Pancreas (tissue), 10 donors: ENCODE measurements at places on chromosomes 5 and 9. TPM values are rescaled to one million over a fixed set of nuclear protein-coding genes. Genes with fewer than 3 reads are reported as not detected.
A peak's percentile ranks its signal among the peaks of the same experiment; 100 is the strongest.

TJP2 gene
- 29.8 TPM for polyA plus RNA-seq

CDC20B gene
- polyA plus RNA-seq = not detected

DNA sequence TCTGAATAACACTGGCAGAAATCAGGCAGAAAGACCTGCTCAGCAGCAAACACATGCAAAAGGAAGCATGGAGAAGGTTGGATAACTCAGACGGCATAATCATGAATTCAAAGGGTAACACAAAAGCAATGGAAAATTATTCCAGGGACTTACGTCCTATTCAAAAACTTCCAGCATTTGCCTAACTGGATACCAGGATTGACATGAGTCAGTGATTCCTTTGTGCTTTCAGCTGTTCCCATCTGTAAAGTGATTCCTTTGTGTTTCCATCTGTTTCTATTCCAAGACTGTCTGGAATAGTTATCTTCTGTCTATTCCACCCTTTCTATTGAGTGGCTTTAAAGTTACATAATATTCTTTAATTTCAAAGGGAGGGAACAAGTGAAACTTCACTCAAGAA is 1361.7 kb upstream of the CDH9 start:
- no peak for DNase-seq

GRCh38 chr5:40904994-40905306 is 4.3 kb upstream of the C7 start:
- no peak for DNase-seq

GRCh38 chr9:129725795-129726251 is 27.0 kb downstream of the PTGES start:
- no peak for DNase-seq

SHC3 gene
- polyA plus RNA-seq = 3.5 TPM

FAM221B gene
- not detected for polyA plus RNA-seq

DNA sequence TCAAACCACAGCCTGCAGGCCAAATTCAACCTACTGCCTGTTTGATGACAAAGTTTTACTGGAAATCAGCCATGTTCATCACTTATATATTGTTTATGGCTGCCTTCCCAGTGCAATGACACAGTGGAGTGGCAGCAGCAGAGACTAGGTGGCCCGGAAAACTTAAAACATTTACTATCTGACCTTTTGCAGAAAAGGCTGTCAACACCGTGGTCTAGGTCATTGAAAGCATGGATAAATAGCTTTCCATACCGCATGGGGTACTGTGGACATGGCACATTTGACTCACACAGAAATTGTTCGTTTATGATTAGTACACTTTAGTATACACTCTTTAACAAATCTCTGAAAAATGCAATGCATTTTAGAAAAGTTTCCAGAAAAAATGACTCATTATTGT is 298.3 kb upstream of the EFNA5 start:
- no peak for DNase-seq

DNA sequence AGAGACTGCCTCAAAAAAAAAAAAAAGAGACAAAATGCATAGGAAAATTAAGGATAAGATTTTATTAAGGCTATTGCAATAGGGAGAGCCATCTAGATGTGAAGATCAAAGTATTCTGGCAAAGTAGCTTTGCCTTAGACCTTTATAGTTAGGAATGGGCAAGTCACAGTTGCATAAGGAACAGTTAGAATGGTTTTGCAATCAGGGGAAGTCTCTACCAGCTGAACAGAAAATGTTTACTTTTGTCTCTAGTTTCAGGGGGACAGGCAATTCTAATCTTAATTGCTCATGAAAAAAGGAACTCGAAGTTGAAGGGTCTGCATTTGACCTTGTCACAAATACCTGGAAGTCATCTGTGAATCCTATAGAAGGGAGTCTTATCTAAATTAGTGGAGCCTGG is 13.1 kb upstream of the ATP6V1G1 start:
- DNase-seq = no peak

GRCh38 chr5:52419357-52419756 is 368.4 kb upstream of the ITGA1 start:
- no peak for DNase-seq

DNM1 gene
- polyA plus RNA-seq = 19.6 TPM

- no peak for DNase-seq
Observed at GRCh38 chr5:172458976-172459782, 4.9 kb upstream of the SH3PXD2B start.

C5orf58 gene
- polyA plus RNA-seq = 0.21 TPM

DNA sequence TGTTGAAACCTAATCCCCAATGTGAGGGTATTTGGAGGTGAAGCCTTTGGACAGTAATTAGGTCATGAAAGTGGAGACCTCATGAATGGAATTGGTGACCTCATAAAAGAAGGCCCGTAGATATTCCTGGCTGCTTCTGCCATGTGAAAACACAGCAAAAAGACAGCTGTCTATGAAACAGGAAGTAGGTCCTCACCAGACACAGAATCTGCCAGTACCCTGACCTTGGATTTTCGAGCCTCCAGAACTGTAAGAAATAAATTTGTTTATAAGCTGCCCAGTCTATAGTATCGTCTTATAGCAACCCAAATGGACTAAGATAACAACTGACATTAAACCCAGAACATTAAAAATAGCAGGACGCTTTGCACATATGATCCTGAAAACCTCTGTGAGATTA is 371.1 kb downstream of the SPOCK1 start:
- DNase-seq = no peak

DNA sequence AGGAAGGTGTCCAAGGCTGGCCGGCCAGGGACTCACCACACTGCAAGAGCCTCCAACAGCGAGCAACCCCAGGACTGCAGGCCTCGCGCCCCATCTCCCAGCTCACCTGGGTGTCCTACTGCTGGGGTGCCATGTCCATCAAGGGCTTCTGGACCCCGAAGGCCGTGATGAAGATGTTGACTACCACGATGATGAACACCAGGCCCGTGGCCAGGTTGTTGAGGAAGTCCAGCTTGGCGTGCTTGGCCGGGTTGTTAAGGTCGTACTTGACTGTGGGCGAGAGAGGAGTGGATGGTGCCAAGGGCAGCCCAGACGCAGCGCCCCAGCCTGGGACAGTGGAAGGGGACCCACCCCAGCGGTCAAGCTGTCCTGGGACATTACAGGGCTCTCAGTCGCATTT is 9.3 kb downstream of the NINJ1 start:
- DNase-seq = peak; percentile 9

TMEM252 gene
- not detected for polyA plus RNA-seq

ORM2 gene
- polyA plus RNA-seq = 0.34 TPM

DNA sequence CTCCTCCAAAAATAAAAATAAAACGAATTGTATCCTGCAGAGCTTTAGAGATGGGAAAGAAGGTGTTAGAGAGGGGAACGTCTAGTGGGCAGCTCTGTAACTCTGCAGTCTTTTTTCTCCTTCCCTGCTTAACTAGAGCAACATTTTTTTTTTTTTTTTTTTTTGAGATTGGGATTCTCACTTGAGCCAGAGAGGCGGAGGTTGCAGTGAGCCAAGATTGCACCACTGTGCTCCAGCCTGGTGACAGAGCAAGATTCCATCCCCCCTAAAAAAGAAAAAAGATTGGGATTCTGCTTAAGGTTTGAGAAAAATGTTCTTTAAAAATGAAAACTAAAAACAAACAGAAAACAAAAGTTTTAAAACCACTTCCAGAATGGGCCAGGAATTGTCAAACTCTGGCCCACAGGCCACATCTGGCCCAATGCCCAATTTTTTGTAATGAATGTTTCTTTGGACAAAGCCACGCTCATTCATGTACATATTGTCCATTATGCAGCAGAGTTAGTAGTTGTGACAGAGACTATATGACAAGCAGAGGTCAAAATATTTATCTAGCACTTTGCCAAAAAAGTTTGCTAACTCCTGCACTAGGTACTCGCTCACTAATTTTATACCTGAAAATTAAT is 98.5 kb downstream of the ZCCHC7 start:
- DNase-seq = no peak

SLC25A2 gene
- 0.30 TPM for polyA plus RNA-seq

IFNE gene
- 0.12 TPM for polyA plus RNA-seq

DNA sequence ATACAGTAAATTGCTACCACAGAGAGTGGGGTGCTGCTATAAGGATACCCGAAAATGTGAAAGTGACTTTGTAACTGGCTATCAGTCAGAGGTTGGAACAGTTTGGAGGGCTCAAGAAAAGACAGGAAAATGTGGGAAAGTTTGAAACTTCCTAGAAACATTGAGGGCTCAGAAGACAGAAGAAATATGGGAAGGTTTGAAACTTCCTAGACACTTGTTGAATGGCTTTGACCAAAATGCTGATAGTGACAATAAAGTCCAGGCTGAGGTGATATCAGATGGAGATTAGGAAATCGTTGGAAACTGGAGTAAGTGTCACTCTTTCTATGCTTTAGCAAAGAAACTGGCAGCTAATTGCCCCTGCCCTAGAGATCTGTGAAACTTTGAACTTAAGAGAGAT is 1158.6 kb upstream of the CDH6 start:
- no peak for DNase-seq

GRCh38 chr5:116668390-116668789 is 93.8 kb upstream of the SEMA6A start:
- DNase-seq = no peak

GRCh38 chr5:12111261-12111660 is 207.0 kb upstream of the CTNND2 start:
- DNase-seq = no peak
